CD4-positive, alpha-beta T cell treated with Interleukin-6 for 4 hours (primary cell): ENCODE measurements at places on chromosomes 1 and 21.

- no peak for DNase-seq
Measured at GRCh38 chr1:218488986-218489385, 143.8 kb downstream of the TGFB2 start.

DNA sequence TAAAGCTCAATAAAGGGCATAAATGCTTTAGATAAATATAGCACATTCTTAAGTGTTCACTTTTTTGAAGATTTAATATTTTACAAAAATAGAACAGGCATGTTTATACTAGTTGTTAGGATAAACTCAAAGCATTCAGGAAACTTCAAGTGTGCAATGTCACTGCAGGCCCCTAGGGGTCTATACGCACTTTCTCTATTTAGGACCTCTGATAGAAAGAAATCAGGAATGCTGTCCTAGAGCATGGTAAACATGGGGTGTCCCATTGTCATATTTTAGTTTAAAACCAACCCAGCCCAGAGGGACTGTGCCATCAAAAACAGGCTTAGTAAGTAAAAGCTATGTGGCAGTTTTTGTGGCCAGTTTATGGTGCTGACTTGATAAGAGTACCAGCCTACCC lies 102.2 kb downstream of the BARHL2 start:
- DNase-seq, result no peak

GRCh38 chr21:38863291-38863690 lies 57.6 kb downstream of the ETS2 start:
- DNase-seq, result no peak

- no peak for DNase-seq
Measured at GRCh38 chr1:33176362-33176850, 5.4 kb downstream of the TRIM62 start.

GRCh38 chr1:245463392-245464165 lies 308.8 kb downstream of the KIF26B start:
- no peak for DNase-seq

- DNase-seq, result no peak
Measured at GRCh38 chr1:4093856-4094565, 193.9 kb upstream of the C1orf174 start.

DNA sequence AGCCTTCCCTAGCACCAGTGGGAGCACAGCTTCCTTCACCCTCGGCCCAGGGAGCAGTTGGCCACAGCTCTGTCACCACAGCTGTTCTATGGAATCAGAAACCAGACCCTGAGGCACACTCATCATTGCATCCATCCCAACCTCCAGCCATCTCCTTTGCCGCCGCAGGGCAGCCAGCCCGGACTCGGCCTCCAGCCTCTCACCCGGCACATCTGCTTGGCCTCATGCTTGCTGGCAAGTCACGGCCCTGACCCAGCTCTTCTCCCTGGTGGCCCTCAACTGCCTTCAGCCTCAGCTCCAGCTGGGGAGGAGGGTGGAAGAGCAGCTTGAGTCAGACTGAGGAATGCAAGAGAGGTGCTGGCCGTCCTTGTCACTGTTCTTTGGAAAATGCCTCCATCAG lies 59.8 kb downstream of the TOR1AIP2 start:
- no peak for DNase-seq

- DNase-seq, result no peak
Measured at GRCh38 chr1:215497528-215497927, 69.6 kb upstream of the KCTD3 start.

DNA sequence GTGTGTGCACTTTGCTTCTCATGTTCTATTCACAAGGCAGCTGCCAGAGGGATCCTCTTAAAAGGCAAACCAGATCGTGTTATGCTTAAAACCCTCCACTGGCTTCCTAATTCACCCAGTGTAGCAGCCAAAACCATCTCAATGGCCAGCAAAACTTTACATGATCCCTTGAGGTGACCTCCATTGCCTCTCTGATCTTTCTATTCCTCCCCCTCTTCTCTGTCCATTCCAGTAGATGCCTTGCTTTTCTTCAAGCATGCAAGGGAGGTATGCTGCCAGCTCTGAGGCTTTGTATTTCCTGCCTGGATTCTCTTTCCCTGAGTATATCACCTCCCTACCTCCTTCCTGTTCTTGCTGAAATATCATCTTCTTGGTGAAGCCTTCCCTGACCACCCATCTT lies 93.2 kb upstream of the KCNK2 start:
- DNase-seq, result no peak

- DNase-seq, result peak; percentile 8
Measured at GRCh38 chr1:227318853-227319607, 738 bp upstream of the CDC42BPA start.

DNA sequence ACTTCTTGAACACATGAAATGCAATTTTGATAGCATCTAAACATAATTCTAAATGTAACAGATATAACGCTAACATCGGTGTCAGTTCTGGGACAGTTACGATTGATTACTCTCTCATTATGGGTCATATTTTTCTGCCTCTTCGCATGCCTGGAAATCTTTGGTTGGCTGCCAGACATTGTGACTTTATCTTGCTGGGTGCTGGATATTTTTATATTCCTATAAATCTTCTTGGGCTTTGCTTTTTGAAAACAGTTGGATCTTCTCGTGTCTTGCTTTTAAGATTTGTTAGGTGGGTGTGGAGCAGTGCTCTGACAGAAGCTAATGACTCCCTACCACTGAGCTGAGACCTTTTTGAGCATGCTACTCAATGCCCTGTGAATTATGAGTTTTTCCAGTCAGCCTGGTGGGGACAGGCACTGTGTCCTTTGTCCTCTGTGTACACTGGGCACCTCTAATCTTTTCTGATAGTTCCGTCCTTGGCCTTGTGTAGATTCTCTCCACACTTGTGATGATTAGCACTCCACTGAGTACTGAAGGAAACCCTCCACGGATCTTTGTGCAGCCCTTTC lies 28.0 kb upstream of the EDARADD start:
- DNase-seq, result no peak

- no peak for DNase-seq
Measured at GRCh38 chr21:42395905-42396651, at the start of gene TMPRSS3. Gene TMPRSS3 (minus strand): TSS chr21:42396052. CDS start chr21:42395417, 635 bp downstream.
